Spinal cord (tissue), 10 donors: ENCODE measurements at places on chromosomes 16 and 17.

- DNase-seq = no peak
These were observed 249.6 kb downstream of the ENGASE start for GRCh38 chr17:79324194-79324593.

GRCh38 chr17:17134957-17135333, 71.2 kb downstream of the PLD6 start:
- peak; percentile 65 for DNase-seq

DNA sequence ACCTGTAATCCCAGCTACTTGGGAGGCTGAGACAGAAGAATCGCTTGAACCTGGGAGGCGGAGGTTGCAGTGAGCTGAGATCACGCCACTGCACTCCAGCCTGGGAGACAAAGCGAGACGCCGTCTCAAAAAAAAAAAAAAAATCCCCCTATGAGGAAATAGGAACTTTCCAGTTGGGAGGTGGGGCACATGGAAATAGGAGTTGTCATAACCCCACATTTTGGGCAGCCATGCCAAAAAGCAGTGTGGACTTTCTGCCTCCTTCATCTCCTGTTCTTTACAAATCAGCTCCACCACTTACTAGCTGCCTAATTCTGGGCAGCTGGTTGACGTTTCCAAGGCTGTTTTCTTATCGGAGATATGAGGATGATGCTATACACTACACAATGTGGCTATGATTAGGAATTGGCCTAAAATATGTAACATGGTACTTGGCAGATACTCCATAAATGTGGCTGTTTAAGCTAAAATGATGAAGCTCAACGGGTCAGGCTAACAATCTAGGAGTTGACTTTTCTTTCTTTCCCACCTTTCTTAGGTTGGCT, 21.5 kb upstream of the CCL5 start:
- no peak for DNase-seq

DNA sequence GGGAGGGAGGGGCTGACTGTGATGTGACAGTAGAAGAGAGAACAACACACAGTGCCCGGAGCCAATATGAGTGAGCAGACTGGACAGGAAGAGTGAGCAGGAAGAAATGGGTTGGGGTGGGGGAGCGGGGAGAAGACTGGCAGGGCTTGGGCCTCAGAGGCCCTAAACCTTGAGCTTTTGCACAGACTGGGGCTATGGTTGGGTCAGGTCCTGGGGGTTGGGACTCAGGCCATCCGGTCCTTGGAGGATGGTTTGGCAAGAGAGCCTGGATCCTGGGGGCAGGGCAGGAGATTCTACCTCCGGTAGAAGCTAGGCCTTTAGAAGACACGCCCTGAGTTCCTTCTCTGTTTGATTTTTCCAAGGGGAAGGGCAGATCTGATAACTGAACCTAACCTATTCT, 1.1 kb downstream of the CAMTA2 start:
- DNase-seq = no peak

DNA sequence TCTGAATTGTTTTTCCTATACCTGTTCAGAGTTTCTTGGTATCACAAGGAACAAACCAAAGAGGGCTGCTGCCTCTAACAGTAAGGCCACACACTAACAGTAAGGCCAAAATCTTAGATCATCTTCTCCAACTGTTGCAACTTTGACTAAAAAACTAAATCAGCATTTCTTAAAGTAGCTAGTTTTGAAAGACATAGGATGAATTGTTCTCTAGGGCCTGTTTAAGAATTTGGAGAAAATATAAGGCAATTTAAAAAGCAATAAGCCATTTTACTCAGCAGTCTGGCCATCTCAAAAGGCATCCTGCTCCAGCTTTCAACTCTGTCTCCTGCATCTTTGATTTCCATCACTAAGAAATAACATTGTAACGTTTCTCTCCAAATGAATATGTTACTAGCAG, 105.0 kb upstream of the MON1B start:
- DNase-seq = no peak

DNA sequence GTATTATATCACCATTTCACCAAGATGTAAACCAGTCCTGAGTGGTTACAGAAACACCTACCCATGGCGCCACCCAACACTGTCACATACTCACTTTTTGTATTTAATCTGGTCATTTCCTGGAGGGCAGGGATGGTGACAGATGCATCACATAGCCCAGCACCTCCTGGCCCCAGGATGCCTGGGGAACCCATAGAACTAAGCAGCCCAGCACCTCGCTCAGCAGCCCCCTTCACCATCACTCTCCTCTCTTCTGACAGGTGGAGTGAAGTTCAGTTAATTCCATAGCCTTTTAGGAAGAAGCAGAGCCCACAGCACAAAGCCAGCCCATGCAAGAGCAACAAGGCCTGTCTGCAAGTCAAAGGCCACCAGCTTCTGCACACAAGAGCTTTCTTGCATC, 27.5 kb downstream of the MYLK3 start:
- no peak for DNase-seq

DNA sequence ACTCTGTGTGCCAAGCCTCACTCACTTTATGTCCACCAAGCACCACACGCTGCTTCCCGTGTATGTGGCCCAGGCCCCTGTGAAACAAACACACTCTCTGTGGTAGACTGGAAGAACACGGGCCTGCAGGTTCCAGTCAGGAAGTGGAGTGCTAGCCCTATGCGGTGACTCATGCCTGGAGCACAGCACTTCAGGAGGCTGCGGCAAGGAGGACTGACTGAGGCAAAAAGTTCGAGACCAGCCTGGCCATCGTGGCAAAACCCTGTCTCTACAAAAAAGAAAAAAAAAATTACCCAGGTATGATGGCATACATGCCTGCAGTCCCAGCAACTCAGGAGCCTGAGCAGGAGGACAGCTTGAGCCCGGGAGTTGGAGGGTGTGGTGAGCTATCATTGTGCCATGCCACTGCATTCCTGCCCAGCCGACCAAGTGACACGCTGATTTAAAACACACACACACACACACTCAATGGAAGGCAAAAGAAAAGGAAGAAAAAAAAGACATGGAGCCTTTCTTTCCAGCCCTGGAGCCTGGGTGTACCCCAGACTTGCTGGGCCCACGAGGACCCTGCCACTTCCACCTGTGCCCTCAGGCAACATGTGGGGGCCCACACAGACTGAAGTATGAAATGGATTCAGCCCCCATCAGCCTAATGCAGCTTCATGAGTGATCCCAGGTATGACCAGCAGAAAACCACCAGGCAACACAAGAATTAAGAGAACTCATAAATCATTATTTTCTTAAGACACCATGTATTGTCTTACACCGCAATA, 126.6 kb downstream of the ANKRD11 start:
- no peak for DNase-seq

GRCh38 chr17:35214631-35215273, 20.6 kb upstream of the SLC35G3 start:
- no peak for DNase-seq

GRCh38 chr16:89172528-89173173, 1.1 kb downstream of the CDH15 start:
- DNase-seq = no peak

GRCh38 chr17:34370997-34371395, 8.0 kb upstream of the CCL1 start:
- peak; percentile 17 for DNase-seq

DNA sequence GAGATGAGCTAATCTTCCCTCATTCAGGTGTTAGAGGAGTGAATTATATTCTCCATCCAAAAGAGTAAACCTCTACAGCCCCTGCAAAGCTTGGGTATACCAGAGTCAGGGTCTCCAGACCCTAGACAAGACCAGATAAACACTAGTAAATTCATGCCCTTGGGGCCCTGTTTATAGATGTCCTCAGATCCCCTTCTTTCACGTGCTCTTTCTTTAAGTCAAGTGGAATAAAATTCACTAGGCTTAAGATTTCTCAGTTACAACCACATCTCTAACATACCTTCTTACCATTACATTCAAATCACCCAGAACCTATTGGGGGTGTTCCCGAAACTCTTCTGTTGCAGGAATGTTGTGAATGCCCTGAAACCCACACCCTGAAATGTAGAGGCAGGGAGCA, 2.2 kb upstream of the C17orf58 start:
- no peak for DNase-seq

DNA sequence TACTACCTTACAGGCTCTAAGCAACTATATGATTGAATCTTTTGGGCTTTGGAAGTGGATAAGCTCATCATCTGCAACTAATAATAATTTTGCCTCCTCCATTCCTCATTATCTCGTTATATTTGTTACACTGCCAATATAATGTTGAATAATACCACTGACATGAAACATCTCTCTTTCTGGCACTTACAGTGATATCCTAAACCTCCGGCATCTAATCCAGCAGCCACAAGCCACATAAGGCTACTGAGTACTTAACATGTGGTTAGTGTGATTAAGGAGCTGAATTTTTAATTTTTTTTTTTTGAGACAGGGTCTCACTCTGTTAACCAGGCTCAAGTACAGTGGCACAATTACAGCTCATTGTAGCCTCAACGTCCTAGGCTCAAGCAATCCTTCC, 9.6 kb downstream of the CDC42EP4 start:
- no peak for DNase-seq
